GM23248 (cell line): ENCODE measurements at places on chromosomes 7 and 10.

GRCh38 chr7:138981332-138982203, at the start of gene KIAA1549:
KIAA1549 (minus strand) TSS chr7:138981389; CDS start chr7:138981269, 120 bp downstream.
- peak within 1 kb of the TSS; percentile 47 for H3K27ac ChIP-seq
- DNase-seq = peak; percentile 89
- H3K36me3 ChIP-seq = peaks cover 3% of the 10 kb centered on the region; the same call in 1 of the 2 replicates
- peaks cover 23% of the 10 kb centered on the region for H3K4me1 ChIP-seq

- H3K4me3 ChIP-seq = no peak overlapping the region
- no peaks in the 10 kb centered on the region for H3K36me3 ChIP-seq
- no peaks in the 10 kb centered on the region for H3K27me3 ChIP-seq
- peaks cover 24% of the 10 kb centered on the region for H3K4me1 ChIP-seq
- H3K27ac ChIP-seq = peak overlapping the region; percentile 97
These were observed 45.4 kb downstream of the AMPH start for GRCh38 chr7:38585572-38586354.

DNA sequence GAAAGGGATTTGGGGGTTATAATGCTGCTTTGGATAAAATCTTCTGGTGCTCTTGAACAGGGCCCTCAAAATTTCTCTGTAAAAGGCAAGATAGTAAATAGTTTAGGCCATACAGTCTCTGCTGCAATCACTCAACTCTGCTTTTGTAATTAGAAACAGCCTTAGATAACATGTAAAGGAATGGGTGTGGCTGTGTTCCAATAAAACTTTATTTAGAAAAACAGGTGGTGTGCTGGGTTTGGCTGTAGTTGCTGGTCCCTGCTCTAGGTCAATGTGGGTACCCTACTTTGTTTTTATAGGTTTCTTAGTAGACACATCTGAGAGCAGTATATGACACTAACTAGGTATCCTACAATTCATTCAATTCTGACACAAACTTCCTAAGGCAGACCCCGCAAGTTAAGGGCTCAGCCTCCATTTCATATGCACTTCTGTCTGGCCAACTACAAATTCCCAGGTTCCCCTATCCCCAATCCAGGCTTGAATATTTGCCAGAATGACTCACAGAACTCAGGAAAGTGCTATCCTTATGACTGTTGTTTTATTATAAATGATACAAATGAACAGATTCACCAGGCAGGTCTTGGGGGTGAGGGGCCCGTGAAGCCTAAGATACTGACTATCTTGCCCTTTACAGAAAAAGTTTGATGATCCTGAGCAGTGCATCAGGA, 349.9 kb downstream of the RPS24 start:
- H3K27ac ChIP-seq = no peak overlapping the region
- DNase-seq = no peak
- no peaks in the 10 kb centered on the region for H3K27me3 ChIP-seq

DNA sequence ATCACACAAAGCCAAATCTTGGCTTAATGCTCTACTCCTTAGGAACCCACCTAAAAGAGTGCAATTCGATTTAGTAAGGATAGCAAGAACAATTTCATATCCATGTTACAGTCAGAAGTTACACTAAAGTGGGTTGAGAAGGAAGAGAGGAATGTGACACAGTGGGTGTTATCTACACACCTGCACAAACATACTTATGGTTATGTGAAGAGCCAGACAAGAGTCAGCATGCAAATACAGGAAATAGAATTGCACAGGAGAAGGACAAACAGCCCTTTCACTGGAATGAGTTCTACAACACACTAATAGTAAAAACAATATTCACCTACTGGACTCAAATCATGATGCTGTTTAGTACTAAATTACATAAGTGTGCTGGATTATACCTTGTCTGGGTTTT, 262.8 kb downstream of the DGKB start:
- H3K36me3 ChIP-seq = no peaks in the 10 kb centered on the region
- no peak overlapping the region for H3K4me3 ChIP-seq
- no peak overlapping the region for H3K27ac ChIP-seq
- no peaks in the 10 kb centered on the region for H3K27me3 ChIP-seq
- DNase-seq = no peak

DNA sequence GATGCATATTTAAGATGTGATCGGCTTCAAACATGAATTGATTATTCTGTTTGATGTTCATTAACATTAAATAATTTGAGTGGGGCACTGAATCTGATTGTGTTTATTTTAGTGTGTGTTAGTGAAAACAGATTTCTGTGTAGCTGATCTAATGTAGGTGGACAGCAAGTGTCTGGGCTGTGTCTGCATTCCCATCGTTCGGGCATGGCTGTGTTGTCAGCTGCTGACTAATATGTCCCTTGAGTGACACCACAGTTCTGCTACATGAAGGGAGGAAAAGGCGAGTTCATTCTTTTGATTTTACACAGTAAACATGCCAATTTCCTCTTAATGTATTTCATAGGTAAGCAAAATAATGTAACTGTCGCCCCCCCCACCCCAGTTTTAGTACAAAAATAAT, 203.0 kb downstream of the CNTNAP2 start:
- H3K27me3 ChIP-seq = no peaks in the 10 kb centered on the region
- H3K36me3 ChIP-seq = no peaks in the 10 kb centered on the region
- DNase-seq = no peak
- no peaks in the 10 kb centered on the region for H3K4me1 ChIP-seq
- H3K27ac ChIP-seq = no peak overlapping the region
- H3K4me3 ChIP-seq = no peak overlapping the region

- H3K4me1 ChIP-seq = peaks cover 58% of the 10 kb centered on the region
- DNase-seq = peak; percentile 68
- H3K4me3 ChIP-seq = no peak overlapping the region
- H3K27me3 ChIP-seq = no peaks in the 10 kb centered on the region
- peak overlapping the region; percentile 38 for H3K27ac ChIP-seq
These were observed 84.9 kb downstream of the CHRM2 start for GRCh38 chr7:136953386-136953785.

- H3K4me3 ChIP-seq = no peak overlapping the region
- H3K27me3 ChIP-seq = no peaks in the 10 kb centered on the region
- no peak overlapping the region for H3K27ac ChIP-seq
- no peaks in the 10 kb centered on the region for H3K36me3 ChIP-seq
- DNase-seq = no peak
- peaks cover 9% of the 10 kb centered on the region for H3K4me1 ChIP-seq
These were observed 1.8 kb upstream of the NUB1 start for GRCh38 chr7:151339651-151340382.

- H3K4me3 ChIP-seq = no peak overlapping the region
- H3K27ac ChIP-seq = no peak overlapping the region
- H3K4me1 ChIP-seq = no peaks in the 10 kb centered on the region
- H3K27me3 ChIP-seq = no peaks in the 10 kb centered on the region; the same call in 1 of the 2 replicates
- no peaks in the 10 kb centered on the region for H3K36me3 ChIP-seq
These were observed 190.4 kb downstream of the CTTNBP2 start for GRCh38 chr7:117682681-117683385.

DNA sequence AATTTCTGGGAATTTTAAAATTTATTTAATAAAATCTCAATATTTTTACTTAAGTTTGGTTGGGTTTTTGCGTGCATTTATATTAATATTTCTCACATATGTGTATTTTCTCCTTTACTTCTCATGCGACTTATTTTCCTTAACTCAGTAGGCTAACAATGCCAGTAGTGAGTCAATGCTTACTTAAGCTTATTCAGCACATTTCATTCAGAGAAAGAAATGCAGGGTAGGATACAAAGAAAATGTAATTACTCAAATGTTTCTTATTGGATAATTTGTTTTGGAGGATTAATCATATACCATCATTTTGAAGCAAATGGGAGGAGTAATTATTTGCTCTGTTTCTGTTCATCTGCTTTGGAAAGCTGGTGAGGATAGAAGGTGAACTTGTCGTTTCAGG, 623.5 kb downstream of the POM121L12 start:
- no peak overlapping the region for H3K27ac ChIP-seq
- H3K4me1 ChIP-seq = no peaks in the 10 kb centered on the region
- no peak for DNase-seq
- no peak overlapping the region for H3K4me3 ChIP-seq

DNA sequence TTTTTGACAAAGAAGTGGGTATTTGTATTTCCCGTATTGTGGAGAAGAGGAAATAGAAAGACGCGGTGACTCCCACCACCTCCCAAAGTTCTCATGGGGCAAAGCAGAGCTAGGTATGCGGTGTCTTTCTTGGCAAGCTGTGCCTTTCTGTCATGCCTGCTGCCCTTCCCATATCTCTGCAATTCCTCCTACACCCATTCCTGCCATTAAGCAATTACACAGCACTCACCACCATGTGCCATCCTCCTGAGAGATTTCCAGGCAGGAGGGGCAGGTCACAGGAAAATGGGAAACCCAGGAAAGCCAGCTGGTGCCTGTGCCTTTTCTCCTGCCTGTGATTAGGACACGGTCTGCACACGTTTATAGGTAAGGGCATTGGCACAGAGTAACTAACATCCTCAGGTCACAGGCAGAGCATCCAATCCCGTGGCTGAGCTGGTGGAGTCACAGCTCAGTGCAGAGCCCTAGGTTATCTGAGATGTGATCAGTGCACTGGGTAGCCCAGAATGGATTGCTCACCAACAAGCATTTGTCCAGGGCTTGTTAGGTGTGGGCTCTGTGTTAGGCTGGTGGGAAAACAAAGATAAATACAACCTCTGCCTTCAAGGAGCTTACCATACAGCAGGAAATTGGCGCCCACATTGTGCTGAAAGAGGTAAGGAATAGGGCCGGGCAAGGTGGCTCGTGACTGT, 9.4 kb upstream of the CRTAC1 start:
- no peaks in the 10 kb centered on the region for H3K36me3 ChIP-seq
- H3K4me1 ChIP-seq = no peaks in the 10 kb centered on the region
- no peak overlapping the region for H3K4me3 ChIP-seq
- DNase-seq = no peak
- H3K27me3 ChIP-seq = peaks cover 49% of the 10 kb centered on the region

DNA sequence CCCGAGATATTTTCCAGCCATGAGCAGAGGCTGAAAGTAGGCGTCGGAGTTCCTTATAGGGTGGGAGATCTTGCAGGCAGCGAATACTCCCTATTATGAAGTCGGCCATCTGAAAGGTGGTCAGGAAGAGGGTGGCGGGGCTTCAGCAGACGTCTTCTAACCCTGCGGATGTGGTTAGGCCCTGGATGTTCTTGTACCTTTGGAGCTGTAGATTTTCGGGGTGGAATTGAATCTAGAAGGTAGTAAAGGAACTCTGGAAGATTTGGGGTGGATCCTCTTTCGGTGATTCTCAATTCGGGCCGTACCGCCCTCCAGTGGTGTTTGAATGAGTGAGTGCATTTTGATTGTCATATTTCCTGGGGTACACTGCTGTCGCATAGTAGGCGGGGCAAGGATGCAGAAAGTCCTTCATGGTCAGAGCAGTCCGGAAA, 635 bp downstream of the NUP205 start:
- peak overlapping the region; percentile 92 for H3K27ac ChIP-seq
- H3K4me1 ChIP-seq = peaks cover 7% of the 10 kb centered on the region; the same call in 1 of the 2 replicates
- H3K27me3 ChIP-seq = no peaks in the 10 kb centered on the region
- H3K36me3 ChIP-seq = no peaks in the 10 kb centered on the region

DNA sequence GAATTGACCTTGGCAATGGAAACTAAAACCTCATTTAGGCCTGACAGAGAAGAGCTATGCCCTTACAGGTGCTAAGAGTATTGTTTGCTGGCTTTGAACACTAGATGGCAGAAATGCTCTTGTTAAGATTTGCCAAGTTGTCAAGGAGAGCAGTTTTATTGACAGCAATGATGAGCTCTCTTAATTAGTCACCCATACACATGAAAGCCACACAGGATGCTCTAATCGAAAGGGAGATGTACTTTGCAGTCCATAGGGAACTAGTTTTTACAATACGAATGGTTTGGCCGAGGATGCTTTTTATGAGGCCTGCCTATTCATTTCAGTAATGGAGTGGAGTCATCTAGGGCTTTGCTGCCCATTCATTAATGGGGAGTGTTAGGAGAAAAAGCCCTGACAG, 45.4 kb upstream of the MBL2 start:
- no peaks in the 10 kb centered on the region for H3K4me1 ChIP-seq
- no peak overlapping the region for H3K4me3 ChIP-seq
- H3K36me3 ChIP-seq = no peaks in the 10 kb centered on the region
- peak; percentile 42 for DNase-seq
- H3K27me3 ChIP-seq = peaks cover 47% of the 10 kb centered on the region
- H3K27ac ChIP-seq = no peak overlapping the region

DNA sequence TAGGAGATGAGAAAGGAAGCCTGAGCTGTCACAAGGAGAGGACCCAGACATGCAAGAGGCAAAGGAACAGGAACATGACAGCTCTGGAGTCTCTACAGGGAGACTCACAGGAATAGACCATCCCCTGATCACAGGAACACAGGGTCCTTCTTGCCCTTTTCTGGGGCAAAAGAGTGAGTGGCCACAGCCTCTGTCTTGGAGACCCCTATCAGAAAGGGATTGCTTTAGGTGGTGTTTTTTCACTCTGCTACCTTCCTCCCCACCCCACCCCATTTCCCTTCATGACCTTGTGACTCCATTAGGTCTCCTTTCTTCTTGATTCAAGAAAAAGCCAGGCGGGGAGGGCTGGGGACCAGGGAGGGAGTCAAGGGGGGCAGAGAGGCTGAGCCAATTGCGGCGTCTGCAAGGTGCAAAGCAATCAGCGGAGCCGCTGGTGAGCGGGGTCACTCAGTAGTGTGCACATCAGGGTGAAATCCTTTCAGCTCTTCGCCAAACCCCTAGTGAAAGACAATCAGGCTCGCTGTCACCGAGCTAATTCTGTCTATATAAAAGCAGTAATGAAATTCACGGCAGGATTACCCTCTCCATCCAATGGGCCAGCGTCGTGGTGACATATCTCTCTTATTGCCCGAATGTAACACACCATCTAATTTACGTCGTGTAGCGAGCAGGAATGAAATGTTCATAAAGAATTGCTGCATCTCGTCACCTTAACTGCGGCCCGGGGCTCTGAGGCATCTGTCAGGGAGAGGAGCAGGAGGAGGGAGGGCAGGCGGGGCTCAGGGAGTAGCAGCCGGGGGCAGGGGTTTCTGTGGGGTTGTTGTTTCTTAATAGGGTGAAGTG, 31.5 kb upstream of the BTRC start:
- H3K36me3 ChIP-seq = no peaks in the 10 kb centered on the region
- peaks cover 49% of the 10 kb centered on the region for H3K27me3 ChIP-seq
- no peak overlapping the region for H3K27ac ChIP-seq
- H3K4me3 ChIP-seq = no peak overlapping the region
- DNase-seq = no peak

GRCh38 chr7:159149488-159149887, 4.8 kb upstream of the VIPR2 start:
- no peaks in the 10 kb centered on the region for H3K4me1 ChIP-seq
- H3K27me3 ChIP-seq = no peaks in the 10 kb centered on the region
- no peaks in the 10 kb centered on the region for H3K36me3 ChIP-seq
- DNase-seq = no peak
- H3K27ac ChIP-seq = no peak overlapping the region

GRCh38 chr10:29007748-29008610, 280.9 kb upstream of the LYZL1 start:
- no peaks in the 10 kb centered on the region for H3K4me1 ChIP-seq
- H3K27ac ChIP-seq = no peak overlapping the region
- H3K4me3 ChIP-seq = no peak overlapping the region
- no peaks in the 10 kb centered on the region for H3K36me3 ChIP-seq
- no peak for DNase-seq
